ENCODE measurements at places on chromosomes 7 and 10.

- no peaks in the 10 kb centered on the region for H3K27me3 ChIP-seq
- DNase-seq = no peak
- no peak overlapping the region for H3K4me3 ChIP-seq
- H3K36me3 ChIP-seq = peaks cover 29% of the 10 kb centered on the region
- H3K27ac ChIP-seq = no peak overlapping the region
- H3K4me1 ChIP-seq = no peaks in the 10 kb centered on the region
These were observed 36.7 kb downstream of the DNAJB6 start for GRCh38 chr7:157373493-157373892.

GRCh38 chr7:99312316-99313203 is 13.1 kb upstream of the ARPC1A start:
- no peaks in the 10 kb centered on the region for H3K27me3 ChIP-seq
- H3K27ac ChIP-seq = no peak overlapping the region
- peaks cover 4% of the 10 kb centered on the region for H3K4me1 ChIP-seq
- H3K36me3 ChIP-seq = no peaks in the 10 kb centered on the region
- peak overlapping the region; percentile 59 for H3K4me3 ChIP-seq
- DNase-seq = peak; percentile 74

- no peaks in the 10 kb centered on the region for H3K36me3 ChIP-seq
- DNase-seq = no peak
- H3K4me3 ChIP-seq = no peak overlapping the region
- no peak overlapping the region for H3K27ac ChIP-seq
- H3K4me1 ChIP-seq = no peaks in the 10 kb centered on the region
- H3K27me3 ChIP-seq = no peaks in the 10 kb centered on the region
These were observed 128.4 kb upstream of the RSU1 start for GRCh38 chr10:16945593-16945992.

DNA sequence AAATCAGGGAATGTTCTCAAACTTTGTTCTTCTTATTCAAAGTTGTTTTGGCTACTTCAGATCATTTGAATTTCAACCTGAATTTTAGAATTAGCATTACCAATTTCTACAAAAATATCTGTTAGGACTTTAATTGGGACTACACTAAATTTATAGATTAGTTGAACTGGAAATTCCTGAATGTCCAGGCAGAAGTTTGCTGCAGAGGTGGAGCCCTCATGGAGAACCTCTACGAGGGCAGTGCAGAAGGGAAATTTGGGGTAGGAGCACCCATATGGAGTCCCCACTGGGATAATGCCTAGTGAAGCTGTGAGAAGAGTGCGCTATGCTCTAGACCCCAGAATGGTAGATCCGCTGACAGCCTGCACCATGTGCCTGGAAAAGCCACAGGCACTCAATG is 22.8 kb upstream of the AGMO start:
- peaks cover 14% of the 10 kb centered on the region for H3K4me1 ChIP-seq
- H3K27me3 ChIP-seq = no peaks in the 10 kb centered on the region
- H3K4me3 ChIP-seq = no peak overlapping the region
- DNase-seq = no peak

- no peaks in the 10 kb centered on the region for H3K4me1 ChIP-seq
- H3K27ac ChIP-seq = no peak overlapping the region
- no peaks in the 10 kb centered on the region for H3K27me3 ChIP-seq
- DNase-seq = no peak
- H3K4me3 ChIP-seq = no peak overlapping the region
- no peaks in the 10 kb centered on the region for H3K36me3 ChIP-seq
These were observed 59.1 kb downstream of the CNTNAP2 start for GRCh38 chr7:146175716-146176115.

DNA sequence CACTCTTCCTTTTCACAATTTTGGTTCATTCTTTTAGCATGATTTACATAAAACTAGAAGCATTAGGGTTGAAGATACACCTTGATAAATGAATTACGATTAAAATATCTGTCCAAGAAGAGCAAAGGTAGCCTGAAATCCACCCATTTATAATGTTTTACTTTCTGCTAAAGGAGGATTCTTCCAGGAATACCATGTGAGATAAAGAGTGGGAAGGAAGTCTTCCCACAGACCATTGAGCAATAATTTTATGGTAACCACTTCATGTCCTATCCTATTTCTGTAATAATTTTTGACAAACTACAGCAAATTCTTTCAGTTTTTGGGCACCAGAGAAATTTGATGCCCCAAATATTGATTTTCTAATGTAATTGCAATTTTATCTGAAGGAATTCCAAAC is 150.6 kb upstream of the STEAP4 start:
- H3K36me3 ChIP-seq = no peaks in the 10 kb centered on the region
- H3K27ac ChIP-seq = no peak overlapping the region
- H3K27me3 ChIP-seq = no peaks in the 10 kb centered on the region
- DNase-seq = no peak
- H3K4me3 ChIP-seq = no peak overlapping the region
- no peaks in the 10 kb centered on the region for H3K4me1 ChIP-seq

- H3K4me1 ChIP-seq = peaks cover 12% of the 10 kb centered on the region
- no peak overlapping the region for H3K4me3 ChIP-seq
- H3K27ac ChIP-seq = no peak overlapping the region
These were observed 606.3 kb upstream of the C7orf33 start for GRCh38 chr7:147984265-147984664.

Data from MM.1S (cell line).